Spleen (tissue), 13 donors: ENCODE measurements at places on chromosomes 2 and 18. TPM values are rescaled to one million over a fixed set of nuclear protein-coding genes. Genes with fewer than 3 reads are reported as not detected.

CTNNA2 gene
- total RNA-seq, result not detected

DNA sequence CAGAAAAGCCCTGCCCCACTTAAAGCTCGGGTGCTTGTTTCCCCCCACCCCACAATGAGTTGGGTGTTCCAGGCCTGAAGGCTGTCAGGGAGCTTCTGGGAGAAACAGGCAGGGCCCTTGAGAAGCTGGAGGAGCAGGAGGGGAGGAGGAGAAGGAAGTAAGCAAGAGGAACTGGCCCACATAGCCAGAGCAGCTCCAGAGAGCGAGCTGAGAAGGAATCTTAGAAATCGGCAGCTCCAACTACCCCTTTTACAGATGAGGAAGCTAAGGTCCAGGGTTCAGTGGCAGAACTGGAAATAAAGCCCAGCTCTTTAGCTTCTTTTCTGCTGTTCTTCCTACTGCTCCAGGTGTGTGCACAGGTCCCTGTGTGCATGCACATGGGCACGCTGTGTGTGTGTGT is 12.7 kb upstream of the KCNK3 start:
- H3K27me3 ChIP-seq, result no peaks in the 10 kb centered on the region
- H3K4me1 ChIP-seq, result no peaks in the 10 kb centered on the region
- H3K4me3 ChIP-seq, result no peak overlapping the region
- H3K27ac ChIP-seq, result no peak overlapping the region
- DNase-seq, result peak; percentile 36
- no peaks in the 10 kb centered on the region for H3K36me3 ChIP-seq

DNA sequence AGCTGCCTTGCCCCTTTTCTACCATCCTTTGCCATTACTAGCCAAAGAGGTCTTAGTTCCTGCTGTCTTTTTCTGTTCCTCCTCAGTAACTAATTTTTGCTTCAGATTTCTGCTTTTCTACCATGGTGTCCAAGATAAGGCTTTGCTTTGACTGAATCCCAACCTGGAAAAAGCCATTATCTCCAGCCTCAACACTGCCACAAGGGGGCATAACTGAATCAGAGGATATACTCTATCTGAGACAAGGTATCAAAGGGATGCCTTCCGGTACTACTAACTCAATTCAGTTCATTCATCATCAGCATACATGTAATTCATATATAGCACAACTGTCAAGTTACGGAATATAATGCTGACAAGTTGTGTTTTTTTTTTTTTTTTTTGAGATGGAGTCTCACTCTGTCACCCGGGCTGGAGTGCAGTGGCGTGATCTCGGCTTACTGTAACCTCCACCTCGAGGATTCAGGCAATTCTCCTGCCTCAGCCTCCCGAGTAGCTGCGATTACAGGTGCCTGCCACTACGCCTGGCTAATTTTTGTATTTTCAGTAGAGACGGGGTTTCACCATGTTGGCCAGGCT is 11.4 kb downstream of the OSGEPL1 start:
- H3K36me3 ChIP-seq, result peaks cover 31% of the 10 kb centered on the region
- DNase-seq, result no peak
- no peak overlapping the region for H3K27ac ChIP-seq

GRCh38 chr2:175282300-175282699 is 100.8 kb upstream of the ATP5MC3 start:
- no peaks in the 10 kb centered on the region for H3K36me3 ChIP-seq
- H3K27me3 ChIP-seq, result no peaks in the 10 kb centered on the region
- no peaks in the 10 kb centered on the region for H3K4me1 ChIP-seq
- DNase-seq, result no peak
- H3K27ac ChIP-seq, result no peak overlapping the region

- peak overlapping the region; percentile 43 for H3K27ac ChIP-seq
- H3K36me3 ChIP-seq, result no peaks in the 10 kb centered on the region
- H3K27me3 ChIP-seq, result no peaks in the 10 kb centered on the region
- no peak for DNase-seq
- no peaks in the 10 kb centered on the region for H3K4me1 ChIP-seq
Measured at GRCh38 chr18:7958897-7959146, 391.7 kb downstream of the PTPRM start.
